ENCODE measurements at places on chromosomes 4 and X. TPM values are rescaled to one million over a fixed set of nuclear protein-coding genes. Genes with fewer than 3 reads are reported as not detected.

- peaks cover 36% of the 10 kb centered on the region for H3K27me3 ChIP-seq
- no peak overlapping the region for H3K4me3 ChIP-seq
- H3K27ac ChIP-seq: no peak overlapping the region
- H3K36me3 ChIP-seq: no peaks in the 10 kb centered on the region
- no peaks in the 10 kb centered on the region for H3K4me1 ChIP-seq
- no peak for DNase-seq
Measured at GRCh38 chrX:17411205-17411604, 36.2 kb downstream of the NHS start.

DNA sequence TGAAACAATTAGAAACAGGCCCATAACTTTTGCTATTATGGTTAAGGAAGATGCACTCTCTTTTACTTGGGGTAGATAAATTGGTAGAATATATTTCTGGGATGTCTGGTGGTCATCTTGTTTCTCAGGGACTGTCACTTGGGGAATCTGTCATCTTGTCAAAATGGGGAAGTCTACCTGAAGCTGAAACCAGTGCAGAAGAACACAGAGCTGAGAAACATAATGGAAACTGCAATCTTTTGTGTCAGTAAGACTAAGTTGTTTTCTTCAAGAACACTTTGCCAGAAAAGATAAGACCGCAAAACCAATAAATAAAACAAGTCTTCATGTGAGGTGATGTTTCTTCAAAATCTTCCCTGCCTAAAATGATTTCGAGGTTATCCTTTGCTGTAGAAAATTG lies 92.0 kb downstream of the NAA11 start:
- no peaks in the 10 kb centered on the region for H3K36me3 ChIP-seq
- H3K27me3 ChIP-seq: no peaks in the 10 kb centered on the region
- no peak overlapping the region for H3K4me3 ChIP-seq
- no peak for DNase-seq
- H3K27ac ChIP-seq: no peak overlapping the region
- H3K4me1 ChIP-seq: no peaks in the 10 kb centered on the region

DNA sequence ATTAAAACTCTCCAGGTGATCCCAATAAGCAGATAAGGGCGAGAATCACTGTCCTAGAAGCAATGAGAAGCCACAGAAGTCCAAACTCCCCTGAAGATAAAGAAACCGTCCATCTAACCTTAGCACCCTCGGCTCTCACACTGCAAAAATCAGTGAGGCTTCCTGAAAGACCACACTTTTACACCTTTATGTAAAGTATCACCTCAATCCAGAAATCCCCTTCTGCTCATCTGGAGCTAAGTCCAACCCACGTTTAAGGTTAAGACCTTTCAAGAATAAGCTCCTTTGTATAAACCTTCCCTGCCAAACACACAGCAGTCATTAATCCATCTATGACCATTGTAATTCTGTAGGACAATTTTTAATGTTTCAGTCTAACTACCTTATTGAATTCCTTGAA lies 41.7 kb downstream of the LIN54 start:
- DNase-seq: no peak
- peaks cover 66% of the 10 kb centered on the region for H3K36me3 ChIP-seq
- no peak overlapping the region for H3K4me3 ChIP-seq
- no peaks in the 10 kb centered on the region for H3K4me1 ChIP-seq

DNA sequence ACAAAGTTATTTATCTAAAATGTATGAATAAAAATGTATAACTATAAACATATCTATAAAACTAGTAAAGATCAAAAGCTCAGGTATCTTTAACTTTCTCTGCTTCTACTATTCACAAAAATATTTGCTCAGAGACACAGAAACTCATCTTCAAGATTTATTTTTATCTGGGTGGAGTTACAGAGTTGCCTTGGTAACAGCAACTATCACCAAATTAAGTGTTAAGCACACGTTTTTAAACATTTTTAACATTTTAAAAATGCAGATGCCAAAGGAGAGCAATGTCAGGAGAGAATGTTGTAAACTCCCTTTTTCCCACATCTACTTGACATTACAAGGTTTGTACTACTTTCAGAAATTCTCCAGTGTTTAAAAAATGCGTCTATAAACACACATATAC lies 71.4 kb downstream of the SNCA start:
- no peaks in the 10 kb centered on the region for H3K27me3 ChIP-seq
- DNase-seq: no peak
- no peaks in the 10 kb centered on the region for H3K36me3 ChIP-seq
- H3K4me1 ChIP-seq: peaks cover 20% of the 10 kb centered on the region

- H3K4me3 ChIP-seq: no peak overlapping the region
- H3K27me3 ChIP-seq: no peaks in the 10 kb centered on the region
- H3K4me1 ChIP-seq: peaks cover 16% of the 10 kb centered on the region
Measured at GRCh38 chr4:41389356-41389755, 132.6 kb downstream of the UCHL1 start.

GRCh38 chrX:23786268-23786815 lies 3.4 kb downstream of the SAT1 start:
- no peak for DNase-seq
- H3K4me1 ChIP-seq: peaks cover 8% of the 10 kb centered on the region
- no peaks in the 10 kb centered on the region for H3K27me3 ChIP-seq
- peak overlapping the region; percentile 92 for H3K27ac ChIP-seq
- no peak overlapping the region for H3K4me3 ChIP-seq

GRCh38 chr4:105990933-105991332 lies 95.7 kb downstream of the NPNT start:
- DNase-seq: peak; percentile 89
- no peaks in the 10 kb centered on the region for H3K36me3 ChIP-seq
- H3K27me3 ChIP-seq: no peaks in the 10 kb centered on the region
- H3K27ac ChIP-seq: peak overlapping the region; percentile 56

DNA sequence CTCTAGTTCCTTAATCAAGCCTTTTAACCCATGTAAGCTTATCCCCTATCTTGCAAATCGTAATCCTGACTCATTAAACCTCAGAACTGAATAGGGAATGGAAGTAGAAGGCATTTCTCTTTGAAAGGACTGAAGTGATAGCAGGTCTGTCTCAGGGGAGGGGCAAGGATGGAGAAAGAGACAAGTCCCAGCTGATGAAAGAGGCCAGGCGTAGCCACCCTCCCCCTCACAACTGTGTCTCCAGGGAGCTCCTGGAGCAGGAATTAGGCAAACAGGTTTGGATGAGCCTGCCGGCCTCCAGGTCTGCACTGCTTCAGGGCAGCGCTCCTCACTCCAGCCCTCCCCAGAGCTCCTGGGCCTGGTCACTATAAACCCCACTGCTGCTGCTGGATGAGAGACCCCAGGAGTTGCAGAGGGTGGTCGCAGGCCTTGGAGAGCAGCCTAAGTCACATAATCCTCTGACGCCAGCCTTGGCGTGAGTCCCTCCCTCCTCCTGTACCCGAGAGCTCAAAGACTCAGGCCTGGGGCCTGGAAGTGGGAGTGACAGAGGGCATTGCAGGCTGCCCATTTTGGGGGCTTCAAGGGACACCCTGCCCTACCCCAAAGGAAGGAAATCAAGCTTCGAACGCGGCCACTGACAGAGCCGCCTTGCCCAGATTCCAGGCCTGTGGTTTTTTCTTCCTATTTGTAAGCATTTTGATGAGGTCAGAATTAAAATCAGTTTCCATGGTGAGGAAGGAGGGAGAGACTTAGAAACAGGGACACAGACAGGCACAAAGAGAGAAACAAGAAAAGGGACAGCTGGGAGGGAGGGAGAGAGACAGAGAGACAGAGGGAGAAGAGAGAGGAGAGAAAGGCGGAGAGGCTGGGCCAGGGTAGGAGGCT lies 21.2 kb upstream of the MSX1 start:
- H3K27ac ChIP-seq: no peak overlapping the region
- peaks cover 37% of the 10 kb centered on the region for H3K27me3 ChIP-seq
- H3K4me1 ChIP-seq: no peaks in the 10 kb centered on the region
- no peak overlapping the region for H3K4me3 ChIP-seq
- H3K36me3 ChIP-seq: no peaks in the 10 kb centered on the region
- no peak for DNase-seq

- H3K4me3 ChIP-seq: no peak overlapping the region
- H3K27me3 ChIP-seq: no peaks in the 10 kb centered on the region
- H3K36me3 ChIP-seq: no peaks in the 10 kb centered on the region
- no peak overlapping the region for H3K27ac ChIP-seq
- H3K4me1 ChIP-seq: no peaks in the 10 kb centered on the region
- no peak for DNase-seq
Measured at GRCh38 chrX:17621566-17622270, 115.6 kb upstream of the SCML1 start.

The TEX11 gene
- total RNA-seq: not detected

The EGF gene
- 12.2 TPM for total RNA-seq

The GPAT3 gene
- total RNA-seq: 44.4 TPM

The IGSF1 gene
- total RNA-seq: 8.1 TPM

The CLDN22 gene
- total RNA-seq: not detected

Data from heart right ventricle (tissue), 16 donors.